ENCODE measurements at places on chromosomes 16 and 17. TPM values are rescaled to one million over a fixed set of nuclear protein-coding genes. Genes with fewer than 3 reads are reported as not detected.

GRCh38 chr17:81334391-81334901 lies 39.3 kb upstream of the SLC38A10 start:
- DNase-seq, result no peak

- peak; percentile 75 for DNase-seq
Measured at GRCh38 chr17:68356520-68356919, 65.2 kb downstream of the ARSG start.

GRCh38 chr17:76007131-76007849 lies 6.6 kb downstream of the CDK3 start:
- DNase-seq, result no peak

DNA sequence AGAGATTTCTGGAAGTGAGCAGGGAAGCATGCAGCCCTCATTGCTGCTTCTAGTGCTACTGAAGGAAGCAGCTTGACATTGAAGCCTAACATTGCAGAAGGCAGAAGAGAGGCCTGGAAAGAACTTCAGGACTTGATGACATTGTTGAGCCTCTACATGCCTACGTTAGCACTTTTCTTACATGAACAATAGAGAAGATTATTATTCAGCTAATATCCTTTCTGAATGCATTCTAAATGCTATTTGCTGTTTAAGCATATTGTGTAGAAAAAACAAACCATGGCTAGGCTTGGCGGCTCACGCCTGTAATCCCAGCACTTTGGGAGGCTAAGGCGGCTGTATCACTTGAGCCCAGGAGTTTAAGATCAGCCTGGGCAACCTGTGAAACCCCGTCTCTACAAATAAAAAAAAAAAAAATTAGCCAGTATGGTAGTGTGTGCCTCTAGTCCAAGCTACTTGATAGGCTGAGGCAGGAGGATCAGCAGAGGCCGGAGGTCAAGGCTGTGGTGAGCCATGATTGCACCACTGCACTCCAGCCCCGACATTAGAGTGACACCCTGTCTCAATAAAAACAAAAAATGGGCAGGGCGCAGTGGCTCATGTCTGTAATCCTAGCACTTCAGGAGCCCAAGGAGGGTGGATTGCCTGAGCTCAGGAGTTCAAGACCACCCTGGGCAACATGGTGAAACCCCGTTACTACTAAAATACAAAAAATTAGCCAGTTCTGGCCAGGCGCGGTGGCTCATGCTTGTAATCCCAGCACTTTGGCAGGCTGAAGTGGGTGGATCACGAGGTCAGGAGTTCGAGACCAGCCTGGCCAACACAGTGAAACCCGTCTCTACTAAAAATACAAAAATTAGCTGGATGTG lies 2.2 kb upstream of the AURKB start:
- DNase-seq, result no peak

- DNase-seq, result no peak
Measured at GRCh38 chr17:80097844-80098691, 3.3 kb upstream of the GAA start.

DNA sequence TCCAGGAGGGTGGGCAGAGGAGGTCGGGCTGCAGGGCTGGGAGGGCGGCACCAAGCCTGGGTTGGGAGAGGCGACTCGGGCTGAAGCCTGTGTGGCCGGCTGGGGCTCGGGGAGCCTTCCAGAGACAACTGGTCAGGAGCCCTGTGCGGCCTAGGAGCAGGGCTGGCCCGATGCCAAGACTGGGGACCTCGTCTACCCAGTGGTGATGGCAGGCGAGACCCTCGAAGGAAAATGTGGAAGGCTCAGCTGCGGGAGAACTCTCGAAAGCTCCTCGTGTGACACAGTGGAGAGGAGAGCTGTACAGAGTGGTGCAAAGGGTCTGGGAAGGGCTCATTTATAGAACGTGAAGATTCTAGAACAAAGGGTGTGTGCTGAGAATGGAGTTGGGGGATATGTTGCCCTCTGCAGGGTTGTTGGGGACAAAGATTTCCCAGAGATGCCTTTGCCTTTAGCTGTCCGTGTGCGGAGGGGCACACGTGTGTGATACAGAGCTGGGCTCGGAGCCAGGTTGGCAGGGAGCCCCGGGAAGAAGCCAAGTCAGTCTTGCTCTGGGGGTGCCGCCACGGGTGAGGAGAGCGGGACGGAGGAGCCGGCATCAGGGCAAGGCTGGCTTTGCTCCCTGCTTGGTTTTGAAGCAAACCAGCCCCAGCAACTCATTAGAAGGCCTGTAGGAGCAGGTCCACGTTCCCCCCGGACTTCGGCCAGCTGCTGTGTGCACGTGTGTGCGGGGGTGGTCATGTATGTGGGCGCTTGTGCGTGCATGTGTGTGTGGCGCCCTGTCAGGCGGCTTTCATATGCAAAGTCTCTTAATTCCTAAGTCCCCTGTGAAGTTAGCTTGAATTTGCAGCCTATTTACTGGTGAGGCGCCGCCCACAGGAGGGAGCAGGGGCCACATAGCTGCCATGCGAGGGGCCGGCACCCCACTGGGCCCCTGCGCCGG lies 132.4 kb upstream of the CHMP6 start:
- DNase-seq, result no peak

- DNase-seq, result no peak
Measured at GRCh38 chr17:50905460-50905803, 39.3 kb upstream of the TOB1 start.

DNA sequence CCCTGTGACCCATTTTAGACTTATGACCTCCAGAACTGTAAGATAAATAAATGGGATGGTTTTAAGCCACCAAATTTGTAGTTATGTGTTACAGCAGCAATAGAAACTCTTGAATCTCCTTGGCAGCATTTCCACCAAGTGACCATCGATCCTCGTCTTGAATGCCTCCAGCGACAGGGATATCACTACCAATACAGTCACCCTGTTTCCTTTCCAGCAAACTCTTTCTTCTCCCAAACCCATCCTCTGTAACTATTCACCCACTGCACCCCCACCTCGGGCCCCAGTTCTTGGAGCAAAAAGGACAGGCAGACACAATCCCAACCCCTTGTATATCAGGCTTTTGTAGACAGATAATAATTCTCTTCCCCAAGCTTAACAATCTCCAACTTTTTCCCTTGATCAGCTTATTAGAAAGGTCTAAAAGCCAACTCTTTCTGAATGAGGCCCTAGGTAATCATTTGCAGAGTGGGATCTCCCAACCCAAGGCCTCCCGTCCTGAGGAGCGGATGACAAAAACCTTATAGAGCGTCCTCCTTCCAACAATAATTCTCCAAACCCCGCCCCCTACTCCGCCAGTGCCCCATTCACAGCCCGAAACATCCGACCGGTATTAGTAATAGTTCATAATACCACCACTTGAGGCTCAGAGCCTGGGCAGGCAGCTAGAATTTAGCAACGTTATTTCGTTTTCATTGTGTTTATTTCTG lies 14.7 kb upstream of the PLLP start:
- DNase-seq, result no peak

- no peak for DNase-seq
Measured at GRCh38 chr17:30567231-30568116, 90.3 kb downstream of the GOSR1 start.

DNA sequence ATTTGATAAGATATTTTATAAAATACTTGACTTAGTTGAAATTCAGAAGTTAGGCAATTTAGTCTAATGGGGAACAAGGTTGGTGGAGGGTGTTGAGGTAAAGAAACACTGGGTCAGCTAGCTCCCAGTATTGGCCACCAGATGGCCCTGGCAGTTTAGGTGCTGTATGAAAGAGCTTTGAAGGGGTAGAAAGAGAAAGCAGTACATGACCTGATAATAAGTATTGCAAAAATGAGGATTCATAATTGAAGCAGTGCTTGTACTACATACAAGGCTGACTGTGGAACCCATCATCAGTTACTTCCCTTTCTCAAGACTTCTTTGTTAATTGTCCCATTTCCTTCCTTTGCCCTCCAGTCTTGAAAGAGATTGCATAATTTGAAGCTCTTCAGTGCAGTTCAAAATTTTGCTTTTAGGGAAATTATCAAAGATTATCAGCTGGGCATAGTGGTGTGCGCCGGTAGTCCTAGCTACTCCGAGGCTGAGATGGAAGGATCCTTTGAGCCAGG lies 29.4 kb downstream of the TANC2 start:
- DNase-seq, result no peak

DNA sequence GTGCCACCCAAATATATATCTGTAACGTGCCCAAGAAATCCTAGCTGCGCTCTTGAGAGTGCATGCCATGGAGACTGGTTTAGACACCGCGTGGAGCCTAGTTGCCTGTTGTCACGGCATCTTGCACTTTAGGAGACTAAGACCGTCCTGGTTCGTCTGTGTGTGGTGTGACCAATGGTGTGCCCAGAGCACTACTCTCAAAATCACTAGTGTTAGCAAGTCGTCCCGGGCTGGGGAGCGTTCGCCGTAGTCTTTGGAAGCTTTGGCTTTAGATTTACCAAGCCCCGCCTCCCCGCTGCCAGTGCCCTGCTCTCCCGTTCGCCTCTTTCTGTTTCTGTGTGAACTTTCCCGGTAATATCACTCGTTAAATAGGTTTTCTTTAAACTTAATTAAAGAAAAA lies 27.0 kb downstream of the CLUH start:
- DNase-seq, result no peak

DNA sequence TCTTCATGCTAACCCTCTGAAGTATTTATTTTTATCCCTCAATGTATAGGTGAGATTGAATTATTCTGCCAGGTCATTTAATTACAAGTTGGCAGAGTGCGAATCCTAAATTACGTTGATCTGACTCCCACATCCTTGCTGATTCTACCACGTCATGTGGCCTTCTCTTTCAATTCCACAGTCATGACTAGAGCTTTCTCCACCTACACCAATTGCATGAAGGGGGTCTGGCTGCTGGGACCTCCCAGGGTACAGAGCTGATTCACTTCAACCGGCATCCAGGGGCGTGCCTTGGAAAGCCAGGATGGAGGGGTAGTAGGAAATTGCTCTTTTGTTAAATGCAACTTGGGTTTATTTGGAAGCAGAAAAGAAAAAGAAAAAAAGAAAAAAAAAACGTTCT lies 41.1 kb upstream of the CDH13 start:
- DNase-seq, result no peak

- no peak for DNase-seq
Measured at GRCh38 chr16:63856537-63856936, 1265.3 kb downstream of the CDH11 start.

- DNase-seq, result no peak
Measured at GRCh38 chr17:38464723-38465390, 36.6 kb downstream of the ARHGAP23 start.

- DNase-seq, result no peak
Measured at GRCh38 chr16:10219742-10220141, 37.5 kb upstream of the GRIN2A start.

DNA sequence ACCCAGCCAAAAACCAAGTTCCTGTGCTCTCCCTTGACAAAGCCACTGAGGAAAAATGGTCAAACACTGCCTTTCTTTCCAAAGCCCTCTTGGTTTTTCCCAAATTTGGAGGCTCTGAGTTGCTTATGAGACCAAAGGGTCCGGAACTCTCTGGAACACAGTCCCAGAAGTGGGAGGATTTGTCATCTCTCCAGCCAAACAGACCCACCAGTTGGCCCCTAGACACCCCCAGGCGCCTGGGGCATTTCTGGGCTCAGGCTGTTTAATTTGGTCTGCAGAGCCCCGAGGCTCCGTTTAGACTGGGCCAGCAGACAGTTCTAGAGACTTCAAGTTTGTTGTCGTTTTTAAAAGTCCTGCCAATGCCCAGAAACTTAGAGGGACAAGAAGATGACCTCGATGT lies 239.1 kb downstream of the SEC14L1 start:
- no peak for DNase-seq

GRCh38 chr16:27235055-27235937 lies 32.0 kb downstream of the KDM8 start:
- peak; percentile 88 for DNase-seq

DNA sequence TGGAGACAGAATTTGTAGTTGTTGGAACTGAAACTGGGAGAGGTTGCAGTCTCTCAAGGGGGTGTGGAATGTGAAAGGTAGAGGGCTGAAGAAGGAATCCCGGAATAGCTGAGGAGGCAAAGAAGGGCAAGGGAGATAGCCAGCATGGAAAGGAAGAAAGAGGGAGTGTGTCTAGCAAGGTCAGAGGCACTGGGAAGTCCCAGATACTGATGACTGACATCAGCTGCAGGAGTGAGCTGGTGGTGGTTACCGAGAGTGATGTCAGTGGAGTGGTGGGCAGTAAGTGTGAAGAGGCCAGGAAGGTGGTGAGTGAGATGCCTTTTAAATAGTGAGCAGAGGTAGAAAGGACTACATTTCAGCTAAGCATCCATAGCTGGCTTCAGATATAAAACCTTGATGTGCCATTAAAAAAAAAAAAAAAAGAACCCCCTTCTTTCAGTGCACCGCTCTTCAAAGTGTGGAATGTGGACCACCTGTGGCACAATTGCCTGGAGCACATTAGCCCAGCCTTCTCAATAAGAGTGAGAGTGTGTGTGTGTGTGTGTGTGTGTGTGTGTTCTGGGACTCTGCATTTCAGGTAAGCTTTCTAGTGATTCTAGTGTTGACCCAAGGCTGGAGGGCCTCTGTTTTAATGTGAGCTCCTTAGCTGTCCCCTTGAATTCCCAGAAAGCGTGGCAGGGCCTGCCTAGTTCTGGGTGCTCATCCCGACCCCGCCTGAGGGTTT lies 8.5 kb downstream of the PRMT7 start:
- peak; percentile 43 for DNase-seq

DNA sequence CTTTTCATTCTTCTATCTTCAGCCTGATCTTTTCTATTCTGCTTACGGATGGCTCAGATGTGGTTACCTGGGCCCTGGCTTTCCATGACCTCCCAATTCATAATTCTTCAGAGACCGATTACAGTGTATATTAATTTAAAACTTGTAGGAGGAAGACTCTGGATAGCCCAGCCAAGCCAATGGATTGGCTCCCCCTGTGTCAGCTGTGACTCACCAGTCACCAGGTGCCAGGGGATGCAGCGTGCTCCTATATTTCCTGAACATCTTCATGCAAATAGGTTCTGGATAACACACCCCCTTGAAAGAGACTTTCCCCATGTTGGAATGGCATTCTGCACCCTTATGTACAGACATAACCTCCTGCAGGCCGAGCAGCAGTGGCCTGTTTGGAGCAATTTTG lies 208.3 kb upstream of the WSCD1 start:
- DNase-seq, result no peak

GRCh38 chr16:81353895-81354294 lies 39.1 kb downstream of the GAN start:
- DNase-seq, result no peak

GRCh38 chr16:51055434-51055833 lies 95.6 kb downstream of the SALL1 start:
- DNase-seq, result no peak

- DNase-seq, result no peak
Measured at GRCh38 chr16:58518083-58518979, 3.0 kb downstream of the SETD6 start.

- DNase-seq, result no peak
Measured at GRCh38 chr17:79621151-79621943, 10.5 kb upstream of the RBFOX3 start.

Gene LITAFD
- not detected for total RNA-seq

Gene CBX1
- total RNA-seq, result 62.4 TPM

Gene DPEP3
- not detected for total RNA-seq

Gene CCDC200
- total RNA-seq, result 0.47 TPM

Gene CACNG5
- total RNA-seq, result not detected

Gene KRT12
- not detected for total RNA-seq

Gene RNF227
- total RNA-seq, result 6.2 TPM

Gene MT1H
- total RNA-seq, result not detected

Gene CCL2
- total RNA-seq, result 0.65 TPM

Gene KRTAP16-1
- total RNA-seq, result not detected

Gene TMC8
- 234 TPM for total RNA-seq

Gene KCTD19
- total RNA-seq, result 0.62 TPM

Gene TAC4
- total RNA-seq, result not detected

Gene CDH3
- 0.51 TPM for total RNA-seq

Gene XAF1
- 45.7 TPM for total RNA-seq

Gene GSG1L
- not detected for total RNA-seq
